ENCODE measurements at places on chromosomes 5 and 9.

DNA sequence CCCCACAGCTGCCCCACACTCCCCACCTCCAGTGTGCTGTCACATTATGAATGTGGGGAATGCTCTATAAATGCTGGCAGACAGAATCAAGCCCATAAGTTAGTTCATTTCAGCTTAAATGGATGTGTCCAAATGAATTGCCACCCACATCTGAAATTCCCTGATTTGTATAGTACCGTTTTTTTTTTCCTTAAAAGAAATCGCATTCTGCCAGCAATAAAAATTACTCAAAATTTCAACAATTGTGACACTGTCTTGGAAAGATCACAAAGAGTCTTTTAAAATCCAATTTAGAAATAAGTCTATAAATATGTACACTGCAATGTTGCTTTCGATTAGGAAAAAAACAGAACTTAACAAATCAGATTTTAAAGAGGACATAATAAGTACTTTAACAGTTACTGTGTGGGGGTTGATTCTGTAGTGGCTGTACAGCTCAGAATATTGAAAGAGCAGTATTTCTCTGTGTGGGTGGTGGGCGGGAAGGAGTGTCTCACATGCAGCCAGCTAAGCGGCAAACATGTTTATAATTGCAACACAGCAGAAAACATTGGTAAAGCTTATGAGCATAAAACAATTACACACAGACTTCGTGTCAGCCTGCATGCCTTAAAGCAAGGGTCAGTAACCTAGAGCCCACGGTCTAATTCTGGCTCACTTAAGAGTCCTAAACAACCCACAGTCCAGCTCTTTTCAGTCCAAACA lies 24.9 kb upstream of the CSNK1G3 start:
- DNase-seq, result no peak

DNA sequence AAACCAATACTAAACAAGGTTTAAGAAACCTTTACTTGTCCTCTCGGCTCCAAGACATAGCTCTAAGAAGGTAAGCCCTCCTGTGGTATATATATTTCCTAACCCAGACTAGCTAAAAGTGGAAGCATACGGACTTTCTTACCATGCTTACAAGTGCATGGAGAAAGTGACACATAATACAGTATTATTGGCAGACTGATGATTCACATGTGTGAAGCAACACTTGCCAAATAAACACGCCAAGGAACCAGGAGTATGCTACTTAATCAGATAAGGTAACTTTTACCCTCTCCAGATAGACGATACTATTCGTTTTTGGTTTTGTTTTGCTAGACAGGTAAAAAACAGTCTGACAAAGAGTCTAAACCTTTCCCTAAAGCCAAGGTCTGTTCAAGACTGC lies 264.1 kb downstream of the MLLT3 start:
- DNase-seq, result no peak

GRCh38 chr9:12329623-12329985 lies 363.6 kb upstream of the TYRP1 start:
- DNase-seq, result no peak

- peak; percentile 72 for DNase-seq
Observed at GRCh38 chr9:34986540-34987047, 3.0 kb upstream of the DNAJB5 start.

DNA sequence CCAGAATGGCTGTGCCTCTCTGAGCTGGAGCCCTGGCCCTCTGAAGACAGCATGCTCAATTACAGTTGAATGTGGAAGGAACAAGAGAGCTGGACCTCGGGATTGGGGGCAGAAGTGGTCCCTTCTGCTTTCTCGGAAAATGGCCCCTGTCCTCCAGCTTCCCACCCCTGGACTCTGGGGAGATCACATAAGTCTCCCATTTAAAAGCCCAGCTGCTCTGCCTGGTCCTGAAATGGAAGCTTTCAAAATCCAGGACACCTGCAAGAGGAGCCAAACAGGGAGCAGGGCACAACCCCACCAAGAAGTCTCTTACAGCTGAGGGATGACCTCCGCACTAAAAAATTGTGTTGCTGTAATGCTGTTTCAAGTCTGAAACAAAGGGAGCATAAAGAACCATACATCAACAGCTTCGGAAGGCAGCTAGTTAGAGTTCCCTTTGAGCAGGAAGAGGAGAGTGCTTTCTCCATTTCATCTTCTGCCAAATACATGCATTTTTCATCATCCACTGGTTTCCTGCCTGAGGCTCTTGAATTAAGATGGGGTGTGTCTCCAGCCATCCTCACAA lies 48.2 kb downstream of the TGFBI start:
- DNase-seq, result no peak

GRCh38 chr9:128916745-128917144 lies 4.0 kb upstream of the PHYHD1 start:
- DNase-seq, result no peak

DNA sequence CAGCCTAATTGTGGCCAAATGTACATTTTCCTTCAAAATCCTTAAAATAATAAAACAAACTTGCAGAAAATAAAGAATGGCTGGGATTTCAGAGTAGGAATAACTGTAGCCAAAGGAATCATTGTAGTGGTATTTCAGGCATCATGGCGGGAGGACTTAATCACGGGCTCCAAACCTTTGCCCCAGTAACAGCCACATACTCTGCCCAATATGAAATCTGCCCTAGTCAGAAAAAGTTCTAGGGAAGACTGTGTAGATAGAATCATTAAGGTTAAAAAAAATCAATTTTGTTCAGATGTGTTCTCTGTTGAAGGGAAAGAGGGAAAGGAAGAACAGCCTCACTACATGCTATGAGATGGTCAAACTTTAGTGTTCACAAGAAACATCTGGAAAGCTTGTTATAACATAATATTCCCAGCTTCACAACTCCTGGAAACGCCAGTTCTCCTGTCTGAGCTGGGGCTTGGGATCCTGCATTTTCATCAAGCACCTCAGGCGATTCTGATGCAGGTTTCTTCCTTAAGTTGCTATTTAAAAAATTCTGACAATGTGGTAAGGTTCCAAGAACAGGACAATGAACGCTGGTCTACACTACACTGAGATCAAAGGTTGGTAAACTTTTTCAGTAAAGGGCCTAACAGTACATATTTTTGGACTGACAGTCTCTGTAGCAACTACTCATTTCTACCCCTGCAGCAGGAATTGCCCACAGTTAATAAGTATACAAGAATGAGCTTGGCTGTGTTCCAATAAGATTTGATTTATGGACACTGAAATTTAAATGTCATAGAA lies 87.9 kb downstream of the CEMIP2 start:
- no peak for DNase-seq

GRCh38 chr5:158116965-158117364 lies 258.0 kb upstream of the CLINT1 start:
- DNase-seq, result no peak

DNA sequence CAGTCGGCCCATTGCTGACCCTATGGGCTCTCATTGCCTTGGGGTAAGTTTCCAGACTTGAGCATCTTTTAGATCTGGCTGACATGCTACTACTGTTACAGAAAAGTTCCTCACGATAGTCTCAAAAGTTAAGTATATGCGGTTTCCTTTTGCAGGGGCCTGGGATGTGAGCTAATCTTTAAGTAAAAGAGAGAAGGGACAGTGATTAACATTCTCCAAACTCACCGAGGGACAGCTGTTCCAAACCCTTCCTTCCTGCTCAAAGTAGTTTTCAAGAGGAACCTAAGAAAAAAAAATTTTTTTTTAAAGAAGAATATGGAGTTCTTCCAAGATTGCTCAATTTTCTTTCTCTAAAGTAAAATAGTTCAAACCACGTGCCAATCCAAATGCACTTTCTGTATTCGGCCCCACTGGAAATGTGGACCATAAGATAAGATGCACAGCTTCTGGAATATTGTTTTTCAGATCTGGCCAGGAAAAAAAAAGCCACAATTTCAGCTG lies 168.0 kb upstream of the SPRY4 start:
- no peak for DNase-seq

- DNase-seq, result no peak
Observed at GRCh38 chr5:135053278-135053677, 19.2 kb upstream of the PITX1 start.

- no peak for DNase-seq
Observed at GRCh38 chr9:27432308-27432707, 91.8 kb upstream of the IFNK start.

- no peak for DNase-seq
Observed at GRCh38 chr9:71637926-71638325, 130.4 kb downstream of the CEMIP2 start.

DNA sequence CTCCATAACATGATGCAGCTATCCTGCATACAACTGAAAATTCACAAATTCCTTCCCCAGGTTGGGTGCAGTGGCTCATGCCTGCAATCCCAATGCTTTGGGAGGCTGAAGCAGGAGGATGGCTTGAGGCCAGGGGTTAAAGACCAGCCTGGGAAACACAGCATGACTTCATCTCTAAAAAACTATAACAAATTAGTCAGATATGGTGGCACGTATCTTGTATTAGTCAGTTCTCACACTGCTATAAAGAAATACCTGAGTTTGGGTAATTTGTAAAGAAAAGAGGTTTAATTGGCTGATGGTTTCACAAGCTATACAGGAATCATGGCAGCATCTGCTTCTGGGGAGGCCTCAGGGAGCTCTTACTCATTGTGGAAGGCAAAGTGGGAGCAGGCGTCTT lies 56.4 kb upstream of the DAPK1 start:
- no peak for DNase-seq

GRCh38 chr5:97297063-97297703 lies 114.1 kb upstream of the RIOK2 start:
- DNase-seq, result peak; percentile 39

GRCh38 chr5:158152136-158152535 lies 293.2 kb upstream of the CLINT1 start:
- no peak for DNase-seq

- no peak for DNase-seq
Observed at GRCh38 chr9:16281707-16282106, 588.8 kb downstream of the BNC2 start.

GRCh38 chr5:116504593-116505166 lies 69.9 kb downstream of the SEMA6A start:
- no peak for DNase-seq

DNA sequence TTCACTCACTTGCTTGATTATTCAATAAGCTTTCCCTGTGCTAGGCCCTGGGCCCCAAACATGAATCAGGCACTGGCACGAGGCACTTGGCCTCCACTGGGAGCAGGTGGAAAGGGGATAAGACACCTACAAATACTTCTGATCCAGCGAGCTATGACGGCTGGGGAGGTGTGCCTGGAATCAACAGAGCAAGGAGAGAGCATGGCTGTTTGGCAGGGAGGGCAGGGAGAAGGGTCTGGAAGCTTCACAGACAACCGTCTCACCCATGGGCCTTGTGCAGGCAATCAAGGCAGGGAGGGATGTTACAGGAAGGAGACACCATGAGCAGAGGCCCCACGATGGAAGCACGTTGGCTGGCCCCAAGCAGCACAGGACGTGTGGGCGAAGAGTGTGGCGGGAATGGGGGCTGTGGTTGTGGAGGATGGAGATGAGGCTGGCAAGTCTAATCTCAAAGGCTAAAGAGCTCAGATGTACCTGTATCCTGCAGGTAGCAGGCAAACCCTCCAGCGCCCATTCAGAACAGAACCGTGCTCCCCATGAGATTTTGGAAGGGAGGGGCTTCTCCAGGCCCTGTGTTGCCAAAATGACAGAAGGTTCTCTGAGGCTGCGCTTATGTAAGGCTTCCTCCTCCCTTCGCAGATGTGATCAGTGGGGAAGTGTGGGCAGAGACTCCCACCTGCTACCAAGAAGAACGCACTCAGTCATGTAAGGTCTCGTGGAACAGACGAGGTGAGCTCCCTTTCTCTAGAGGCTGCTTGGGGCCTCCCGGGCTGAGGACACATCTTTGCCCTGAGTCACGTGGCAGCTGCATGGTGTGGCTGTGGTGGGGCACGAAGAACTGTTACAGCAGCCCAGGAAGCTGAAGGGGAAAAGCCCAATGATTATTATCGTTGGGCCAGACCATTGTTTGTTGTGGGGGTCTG lies 189.7 kb downstream of the DAB2IP start:
- no peak for DNase-seq

- DNase-seq, result no peak
Observed at GRCh38 chr9:20476912-20477521, 145.3 kb downstream of the MLLT3 start.

DNA sequence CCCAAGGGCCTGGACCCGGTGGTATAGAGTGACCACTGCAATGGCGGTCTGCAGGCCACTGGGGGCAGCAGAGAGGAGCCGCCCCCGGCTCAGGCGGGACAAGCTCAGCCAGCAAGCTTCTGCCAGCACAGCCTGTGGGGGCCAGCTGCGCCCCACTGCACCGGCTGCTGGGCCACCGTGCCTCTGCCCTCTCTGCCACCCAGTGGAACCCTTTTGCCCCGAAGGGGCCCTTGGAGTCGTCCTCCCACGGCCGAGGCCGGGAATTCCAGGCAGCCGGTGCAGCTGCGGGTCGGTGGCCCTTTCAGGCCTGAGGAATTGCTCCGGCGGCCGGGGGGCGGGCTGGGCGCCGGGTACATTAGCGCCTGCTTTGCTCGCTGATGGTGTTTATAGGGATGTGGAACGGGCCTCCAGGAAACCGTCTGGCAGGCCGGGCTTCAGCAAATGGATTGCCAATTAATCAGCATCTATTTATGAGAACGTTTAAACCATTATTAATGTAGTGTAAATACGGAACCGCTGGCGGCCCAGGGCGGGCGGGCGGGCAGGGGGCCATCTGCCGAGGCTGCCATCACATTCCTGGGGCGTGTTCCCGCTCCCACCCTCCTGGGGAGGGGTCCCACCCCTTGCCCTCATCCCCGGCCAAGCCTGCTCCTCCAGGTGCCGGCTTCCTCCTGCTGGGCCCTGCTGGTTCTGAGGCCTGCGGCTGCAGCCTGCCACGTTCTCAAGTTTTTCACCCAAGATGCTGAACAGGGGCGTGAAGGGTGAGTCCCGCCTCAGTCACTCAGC lies 127.4 kb downstream of the BARX1 start:
- DNase-seq, result peak; percentile 82

- no peak for DNase-seq
Observed at GRCh38 chr5:119343766-119344165, 12.1 kb upstream of the TNFAIP8 start.

GRCh38 chr5:16690243-16690852 lies 73.6 kb upstream of the RETREG1 start:
- DNase-seq, result peak; percentile 77

- no peak for DNase-seq
Observed at GRCh38 chr9:1879501-1879900, 135.6 kb upstream of the SMARCA2 start.

DNA sequence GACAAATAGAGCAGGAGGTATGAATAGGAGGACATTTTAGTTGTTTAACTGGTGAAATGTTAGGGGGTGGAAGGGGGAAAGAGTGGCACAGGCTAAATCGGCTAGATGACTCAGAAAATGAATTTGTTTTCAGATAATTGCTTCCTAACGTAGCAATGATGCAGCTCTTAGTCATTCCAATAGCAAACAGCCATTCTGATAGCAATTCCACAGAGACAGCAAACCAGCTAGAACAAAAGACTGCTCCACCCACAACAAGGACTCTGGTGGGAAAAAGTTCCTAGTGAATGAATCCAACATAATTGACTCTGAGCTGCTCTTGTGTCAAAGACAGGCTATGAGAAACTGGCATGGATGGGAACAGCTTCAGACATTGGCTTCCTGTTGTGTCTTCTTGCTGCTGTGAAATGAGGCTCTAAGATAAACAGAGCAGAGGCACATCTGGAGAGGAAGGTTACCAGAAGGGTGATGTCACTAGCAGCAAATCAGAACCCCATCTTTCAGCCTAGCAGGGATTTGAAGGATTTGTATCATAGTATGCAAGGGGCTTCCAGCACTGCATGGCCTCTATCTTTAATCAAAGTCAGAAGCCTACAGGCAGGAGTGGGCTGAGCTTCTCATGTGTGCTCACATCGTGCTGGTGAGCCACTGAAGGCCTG lies 28.1 kb upstream of the F2RL1 start:
- peak; percentile 29 for DNase-seq
